ENCODE measurements at places on chromosomes 6 and 20.

DNA sequence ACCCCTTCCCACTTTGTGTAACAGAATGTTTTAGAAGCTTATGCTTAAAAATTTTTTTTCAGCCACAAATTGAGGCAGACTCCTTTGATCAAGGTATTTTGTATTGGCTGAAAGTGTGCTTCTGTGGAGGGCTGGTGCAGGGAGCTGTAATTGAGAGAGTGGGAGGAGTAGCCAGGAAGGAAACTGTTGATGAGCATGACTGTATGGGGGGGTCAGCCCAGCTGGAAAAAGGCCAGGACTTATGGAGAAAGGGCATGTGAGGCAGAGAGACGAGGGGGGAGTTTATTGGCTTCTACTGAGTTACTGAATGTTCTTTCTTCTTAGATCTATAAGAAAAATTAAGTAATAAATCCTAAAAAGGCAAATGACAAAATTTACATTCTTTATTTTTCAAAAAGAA is 13.4 kb downstream of the RFPL4B start:
- DNase-seq = no peak

DNA sequence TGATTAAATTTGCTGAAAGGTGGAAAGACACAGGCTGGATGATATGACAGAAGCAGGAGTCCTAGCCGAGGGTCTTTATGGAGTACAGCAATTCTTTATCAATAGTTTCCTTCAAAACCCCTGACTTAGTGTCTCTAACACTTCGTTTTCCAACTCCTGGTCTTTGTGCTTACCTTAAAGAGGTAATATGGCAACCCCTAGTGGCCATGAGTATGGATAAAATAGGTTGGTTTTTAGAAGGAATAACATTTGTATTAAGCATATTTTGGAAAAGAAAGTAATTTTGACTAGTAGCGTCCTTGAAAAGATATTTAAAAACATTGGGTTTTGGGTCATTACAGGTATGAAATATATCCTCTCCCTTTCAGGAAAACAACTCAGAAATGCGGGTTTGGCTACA is 51.9 kb downstream of the VGLL2 start:
- no peak for DNase-seq

GRCh38 chr20:12748359-12748994 is 260.3 kb upstream of the SPTLC3 start:
- no peak for DNase-seq

- no peak for DNase-seq
Measured at GRCh38 chr6:118578617-118579016, 30.5 kb downstream of the PLN start.

GRCh38 chr6:167572106-167572505 is 247.2 kb downstream of the TTLL2 start:
- DNase-seq = no peak

DNA sequence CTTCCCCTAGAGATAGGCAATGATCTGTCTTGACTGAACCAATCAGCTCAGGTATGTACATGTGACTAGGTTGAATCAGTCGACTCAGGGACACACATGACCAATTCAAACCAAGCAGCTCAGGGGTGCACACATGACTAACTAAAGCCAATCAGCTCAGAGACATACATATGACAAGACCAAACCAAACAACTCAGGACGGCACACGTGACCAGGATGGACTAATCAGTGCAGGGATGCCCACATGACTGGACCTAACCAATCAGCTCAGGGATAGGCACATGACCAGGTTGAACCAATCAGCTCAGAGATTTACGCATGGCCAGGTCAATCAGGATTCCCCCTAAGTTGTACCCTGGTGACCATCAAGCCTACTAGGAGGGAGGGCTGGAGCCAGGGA is 310.3 kb downstream of the CDH26 start:
- no peak for DNase-seq

DNA sequence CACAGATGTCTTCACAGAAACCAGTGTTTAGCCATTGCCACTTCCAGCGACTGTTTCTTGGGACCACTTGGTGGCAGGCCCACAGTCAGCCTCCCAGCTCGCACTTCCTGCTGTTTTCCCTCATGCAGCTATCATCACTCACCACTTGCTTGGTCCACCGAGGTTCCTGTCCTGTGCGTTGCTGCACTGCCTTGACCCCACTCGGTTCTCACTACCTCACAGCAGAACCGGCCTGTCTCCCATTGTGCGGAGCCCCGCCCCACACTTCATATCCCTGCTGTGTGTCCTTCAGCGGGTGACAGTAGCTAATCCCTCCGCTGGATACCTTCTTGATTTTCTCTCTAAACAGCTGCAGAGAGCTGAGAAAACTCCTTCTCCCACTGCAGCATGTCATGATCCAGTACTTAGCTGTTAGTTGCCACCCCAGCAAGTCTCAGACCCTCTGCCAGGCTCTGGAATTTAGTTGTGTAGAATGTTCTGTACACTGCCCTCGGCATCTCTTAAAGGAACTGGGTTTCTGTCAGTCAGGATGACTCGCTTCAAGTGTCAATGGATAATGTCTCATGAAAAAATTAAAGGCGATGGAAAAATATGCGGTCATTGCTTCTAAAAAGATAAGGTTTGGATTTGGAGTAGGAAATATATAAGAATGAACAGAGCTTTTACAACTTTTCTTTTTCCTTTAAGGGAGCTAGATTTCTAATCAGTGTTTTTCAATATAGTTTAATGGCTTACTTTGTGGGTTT is 208.0 kb downstream of the FARS2 start:
- no peak for DNase-seq

DNA sequence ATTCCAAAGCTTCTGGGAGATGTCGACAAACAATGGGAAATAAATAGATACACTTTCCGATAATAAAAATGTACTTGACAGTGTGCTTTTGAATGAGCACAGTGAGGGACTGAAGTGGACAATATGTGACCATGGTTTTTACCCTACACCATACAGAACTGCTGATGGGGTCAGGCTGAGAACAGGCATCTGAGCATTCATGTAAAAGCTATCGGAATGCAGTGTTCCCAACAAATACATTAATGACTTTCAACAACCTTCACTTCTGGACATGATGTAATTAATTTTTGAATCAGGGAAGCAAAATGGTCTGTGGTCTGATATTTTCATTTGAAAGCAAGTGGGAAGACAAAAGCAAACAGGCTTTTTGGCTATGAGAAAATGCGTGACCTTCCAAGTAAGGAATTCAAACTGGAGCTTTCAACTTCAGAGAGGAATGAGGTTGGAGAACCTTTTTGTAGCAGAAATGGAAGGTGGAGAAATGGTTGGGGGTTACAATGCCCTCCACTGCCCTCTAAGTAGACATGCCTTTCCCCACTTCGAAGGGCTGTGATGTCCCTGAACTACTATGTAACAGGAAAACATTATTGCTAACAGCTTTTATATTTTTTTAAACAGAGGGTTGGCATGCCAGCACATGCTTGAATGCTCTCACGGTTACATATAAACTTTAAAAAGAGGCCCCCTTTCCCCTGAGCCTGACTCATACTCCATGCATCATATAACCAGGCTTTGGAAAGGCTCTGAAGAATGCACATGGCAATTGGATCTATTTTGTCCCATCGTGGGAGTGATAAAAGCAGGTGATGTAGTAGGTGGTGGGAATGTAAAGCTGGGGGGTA is 203.5 kb upstream of the CITED2 start:
- no peak for DNase-seq

GRCh38 chr6:47917202-47917601 is 135.4 kb downstream of the OPN5 start:
- no peak for DNase-seq

DNA sequence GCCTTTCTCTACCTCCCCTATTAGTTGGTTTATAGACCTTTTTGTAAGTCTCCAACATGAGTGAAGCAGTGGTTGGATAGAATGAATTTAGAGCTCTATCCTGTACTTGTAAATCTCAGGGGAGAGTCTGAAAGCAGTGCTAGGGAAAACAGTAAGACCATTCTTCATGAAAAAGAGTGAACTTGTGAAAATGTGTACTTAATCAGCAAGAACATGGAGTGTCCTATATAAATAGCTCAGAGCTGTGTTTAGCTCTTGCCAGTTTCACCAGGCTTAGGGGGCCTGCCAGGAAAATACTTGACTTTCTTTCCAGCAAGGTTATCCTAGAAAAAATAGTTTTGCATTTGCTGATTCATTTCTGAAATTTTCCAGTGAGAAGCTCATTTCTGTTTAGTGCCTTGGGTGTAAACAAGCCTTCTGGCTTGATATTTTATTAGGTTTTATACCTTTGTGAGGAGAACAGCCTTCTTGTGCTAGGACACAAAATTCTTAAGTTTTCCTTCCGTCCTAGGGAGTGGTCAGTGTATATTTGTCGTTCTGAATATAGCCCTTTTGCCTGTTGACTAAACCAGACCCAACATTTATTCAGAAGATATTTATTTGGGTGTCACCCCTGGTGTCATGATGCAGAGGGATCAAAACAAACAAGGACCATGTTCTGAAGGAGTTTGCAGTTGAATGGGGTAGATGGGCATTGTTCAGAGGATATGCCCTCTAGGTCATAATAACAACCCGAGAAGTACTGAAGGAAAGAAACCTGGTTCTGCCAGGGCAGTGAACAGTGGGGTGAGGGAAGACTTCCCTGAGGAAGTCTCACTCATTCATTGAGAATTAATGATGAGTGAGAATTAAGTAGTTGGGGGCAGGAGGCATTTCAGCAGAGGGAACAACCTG is 7.6 kb downstream of the ARFGEF2 start:
- DNase-seq = no peak

DNA sequence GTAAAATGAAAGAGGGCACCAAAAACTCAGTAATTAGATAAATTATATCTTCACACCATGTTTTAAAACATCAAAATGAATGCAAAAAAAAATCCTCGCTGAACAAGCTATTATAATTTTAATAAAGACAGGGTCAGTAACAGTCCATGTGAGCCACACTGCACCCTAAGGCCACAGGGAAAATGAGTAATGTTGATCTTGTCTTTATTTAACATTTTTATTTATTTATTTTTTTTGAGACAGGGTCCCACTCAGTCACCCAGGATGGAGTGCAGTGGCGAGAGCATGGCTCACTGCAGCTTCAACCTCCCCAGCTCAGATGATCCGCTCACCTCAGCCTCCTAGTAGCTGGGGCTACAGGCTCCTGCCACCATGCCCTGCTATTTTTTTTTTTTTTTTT is 8.7 kb upstream of the NFATC2 start:
- no peak for DNase-seq

GRCh38 chr6:45447005-45447404 is 69.3 kb upstream of the SUPT3H start:
- DNase-seq = no peak

DNA sequence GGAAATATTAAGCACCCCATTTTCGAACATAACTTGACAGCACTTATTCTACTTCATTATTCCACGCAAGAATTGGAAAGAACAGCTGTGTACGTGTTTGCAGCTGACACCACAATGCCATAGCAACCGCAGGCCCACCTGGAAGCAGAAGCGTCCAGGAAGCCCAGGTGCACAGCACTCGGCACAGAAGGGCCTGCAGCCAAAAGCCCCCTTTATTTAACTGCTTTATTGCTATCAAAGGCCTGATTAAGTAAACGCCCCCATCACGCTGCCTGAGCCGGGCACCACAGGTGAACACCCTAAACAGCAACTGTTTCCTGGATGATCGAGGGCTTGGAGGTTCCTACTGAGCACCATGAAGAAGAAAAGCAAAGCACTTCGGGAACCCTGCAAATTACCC is 6.3 kb downstream of the TAF4 start:
- no peak for DNase-seq

DNA sequence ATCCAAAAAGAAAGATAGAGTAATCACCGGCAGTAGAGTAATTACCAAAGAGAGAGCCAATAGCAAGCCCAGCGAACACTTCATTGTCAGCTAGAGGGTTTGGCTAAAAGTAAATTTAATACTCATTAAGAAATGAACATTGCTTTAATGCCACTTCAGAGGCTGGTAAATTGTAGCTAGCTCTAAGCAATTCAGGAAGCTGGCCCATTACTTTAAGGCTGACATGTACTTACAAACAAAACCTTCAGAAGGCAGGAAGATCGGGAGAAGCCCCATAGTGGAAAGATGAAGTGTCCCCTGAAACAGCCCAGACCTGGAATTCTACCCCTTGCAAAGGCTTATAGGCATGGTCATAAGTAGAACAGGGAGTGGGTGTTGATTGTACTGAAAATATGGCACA is 396.6 kb upstream of the ID4 start:
- no peak for DNase-seq

- DNase-seq = no peak
Measured at GRCh38 chr20:53774461-53775203, 181.0 kb upstream of the ZNF217 start.

- no peak for DNase-seq
Measured at GRCh38 chr6:29558439-29559079, 973 bp downstream of the UBD start.

DNA sequence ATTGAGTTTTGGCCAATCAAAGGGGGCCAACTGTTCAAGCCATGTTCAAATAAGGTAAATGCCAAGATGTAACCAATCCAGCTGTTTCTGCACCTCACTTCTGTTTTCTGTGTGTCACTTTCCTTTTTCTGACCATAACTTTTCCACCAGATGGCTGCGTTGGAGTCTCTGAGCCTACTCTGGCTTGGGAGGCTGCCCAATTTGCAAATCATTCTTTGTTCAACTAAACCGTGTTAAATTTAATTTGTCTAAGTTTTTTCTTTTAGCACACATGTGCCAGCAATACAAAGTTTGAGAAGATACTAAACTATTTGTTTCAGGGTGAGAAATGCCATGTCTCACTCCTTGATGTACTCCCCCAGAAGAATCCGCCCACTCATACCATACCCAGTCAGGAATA is 52.1 kb downstream of the IYD start:
- no peak for DNase-seq

- no peak for DNase-seq
Measured at GRCh38 chr20:53296451-53297153, 297.0 kb downstream of the ZNF217 start.

- DNase-seq = no peak
Measured at GRCh38 chr20:34363465-34364222, 571 bp downstream of the ITCH start.

GRCh38 chr6:51411496-51412125 is 592.9 kb downstream of the TFAP2B start:
- DNase-seq = no peak

GRCh38 chr6:54970337-54970736 is 123.8 kb downstream of the FAM83B start:
- DNase-seq = no peak

- no peak for DNase-seq
Measured at GRCh38 chr6:33686225-33686924, 25.1 kb downstream of the UQCC2 start.

- DNase-seq = no peak
Measured at GRCh38 chr6:69265090-69265489, 531.7 kb downstream of the LMBRD1 start.

GRCh38 chr6:69378326-69378725 is 418.5 kb downstream of the LMBRD1 start:
- DNase-seq = no peak

DNA sequence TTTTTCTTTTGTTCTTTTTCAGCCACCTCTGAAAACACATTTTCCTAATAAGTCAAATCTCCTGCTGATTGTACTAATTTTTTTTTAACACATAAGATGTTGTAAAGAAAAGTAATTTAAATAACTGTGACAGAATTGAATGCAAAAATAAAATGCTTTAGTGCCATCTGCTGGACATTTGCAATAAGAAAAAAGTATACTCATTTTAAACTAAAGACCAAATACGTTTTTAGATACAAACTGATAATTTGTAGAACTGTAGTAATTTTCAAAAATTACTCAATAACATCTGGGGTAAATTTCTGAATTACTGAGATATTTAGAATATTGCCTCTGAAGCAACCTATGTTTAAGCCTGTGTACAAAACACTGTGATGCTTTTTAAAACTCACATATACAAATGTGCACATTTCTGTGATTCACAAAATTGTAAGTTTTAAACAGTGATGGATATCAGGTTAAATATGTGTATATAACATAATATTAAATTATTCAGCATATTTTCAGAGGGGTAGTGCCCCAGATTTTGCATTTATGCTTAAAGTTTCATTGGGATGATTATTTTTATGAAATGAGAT is 198.7 kb downstream of the RIMS1 start:
- DNase-seq = no peak
